ENCODE measurements at places on chromosomes 3 and 15.

- DNase-seq = no peak
Observed at GRCh38 chr15:40486066-40486770, 15.4 kb downstream of the CHST14 start.

DNA sequence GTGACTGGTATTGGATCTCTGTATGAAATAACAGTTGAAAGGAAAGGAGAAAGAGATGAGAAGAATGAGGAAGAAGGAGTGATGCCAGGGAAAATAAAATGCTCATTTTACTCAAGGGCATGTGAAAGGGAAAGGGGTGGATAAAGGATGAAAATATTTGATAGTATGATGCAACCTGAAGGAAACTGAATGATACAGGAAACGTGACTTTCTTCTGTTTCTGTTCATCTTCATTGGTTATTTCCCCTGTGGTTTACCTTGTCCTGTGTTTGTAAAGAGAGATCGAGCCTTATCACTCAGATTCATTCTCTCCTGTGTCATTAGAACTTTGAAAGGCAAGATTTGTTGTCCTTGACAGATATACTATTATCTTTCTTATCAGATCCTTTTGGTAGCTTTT lies 243.6 kb upstream of the SLITRK3 start:
- no peak for DNase-seq

DNA sequence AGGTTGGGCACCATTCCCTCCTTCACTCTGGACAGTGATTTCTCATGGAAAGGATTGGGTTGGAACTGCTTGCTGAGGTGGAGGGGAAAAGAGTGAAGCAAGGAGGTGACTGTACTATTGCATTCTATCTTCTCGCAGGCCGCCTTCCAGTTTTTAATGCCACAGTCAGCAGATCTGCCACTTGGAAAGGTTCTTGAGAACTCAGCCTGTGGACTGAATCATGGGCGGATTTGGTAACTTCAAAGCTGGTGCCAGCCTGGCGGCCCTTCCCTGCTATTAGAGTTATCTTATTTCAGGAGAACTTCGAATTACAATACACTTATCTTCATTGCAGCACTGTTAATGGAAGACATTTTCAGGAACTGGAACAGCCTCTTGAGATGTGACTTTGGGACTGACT lies 23.1 kb upstream of the SLC28A2 start:
- no peak for DNase-seq

DNA sequence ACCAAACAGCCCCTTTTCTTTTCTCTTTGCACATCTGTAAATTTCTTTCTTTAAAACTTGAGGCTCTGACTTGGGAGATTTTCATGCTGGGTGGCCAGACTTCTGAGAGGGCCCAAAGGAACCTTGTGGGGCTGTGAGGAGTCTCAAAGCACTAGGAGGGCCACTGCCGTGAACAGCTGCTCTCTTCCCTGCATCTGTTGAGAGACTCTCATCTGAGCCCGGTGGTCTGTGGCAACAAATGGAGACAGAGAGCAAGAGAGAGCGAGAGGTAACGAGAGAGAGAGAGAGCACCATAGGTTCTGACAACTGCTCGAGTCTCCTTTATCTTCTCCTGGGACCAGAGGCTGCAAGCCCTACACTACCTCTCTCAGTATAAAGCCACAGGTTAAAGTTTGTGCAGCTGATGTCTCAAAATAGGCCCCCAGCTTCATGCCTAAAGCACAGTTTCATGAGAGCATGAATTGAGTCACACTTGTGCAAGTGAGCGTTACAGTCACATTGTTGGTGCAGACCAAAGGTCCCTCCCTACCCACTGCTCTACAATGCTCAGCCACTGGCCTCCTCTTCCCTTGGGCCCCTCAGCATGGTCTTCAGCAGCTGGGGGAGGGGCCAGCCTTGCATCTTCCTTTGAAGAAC lies 60.7 kb downstream of the ZNF621 start:
- DNase-seq = no peak

GRCh38 chr3:16496008-16496407 lies 17.5 kb downstream of the RFTN1 start:
- DNase-seq = no peak

- DNase-seq = no peak
Observed at GRCh38 chr3:52144796-52145735, 9.2 kb downstream of the POC1A start.

Measured in stimulated activated CD4-positive, alpha-beta T cell treated with anti-CD3 and anti-CD28 coated beads, TNF-alpha, amount 100 ng/mL, for 4 hours (primary cell).